CD4-positive, alpha-beta memory T cell (primary cell): ENCODE measurements at places on chromosomes 6 and 20. TPM values are rescaled to one million over a fixed set of nuclear protein-coding genes. Genes with fewer than 3 reads are reported as not detected.

Gene CST5
- not detected for total RNA-seq

Gene KHDC1L
- not detected for total RNA-seq

Gene JAG1
- 0.61 TPM for total RNA-seq

Gene NKAPL
- total RNA-seq: not detected

Gene AKAP12
- total RNA-seq: 1.1 TPM

Gene SLC17A3
- total RNA-seq: 1.00 TPM

Gene SEL1L2
- not detected for total RNA-seq

Gene ARG1
- not detected for total RNA-seq

Gene FAM83B
- total RNA-seq: not detected
